Activated naive CD4-positive, alpha-beta T cell treated with anti-CD3 and anti-CD28 coated beads, Interleukin-2, amount 10 ng/mL, durations not matched to agents 7 days and 5 days (primary cell): ENCODE measurements at places on chromosomes 6 and 20.

DNA sequence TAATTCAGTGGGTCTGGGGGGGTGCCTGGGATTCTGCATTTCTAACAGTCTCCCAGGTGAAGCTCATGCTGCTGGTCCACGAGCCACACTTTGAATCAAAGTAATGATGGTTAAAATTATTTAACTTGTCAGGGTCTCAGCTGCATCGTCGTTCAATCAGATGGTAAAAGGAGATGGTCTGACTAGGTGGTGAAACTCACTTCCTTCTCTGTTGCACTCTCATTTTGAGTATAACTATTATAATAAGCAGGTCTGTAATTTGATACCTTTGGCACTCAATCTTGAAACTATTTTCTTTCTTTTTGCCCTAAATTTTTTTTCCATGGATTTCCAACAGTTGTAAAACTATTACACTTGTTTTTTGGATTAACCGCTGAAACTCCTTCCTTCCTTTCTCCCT, 292.5 kb downstream of the FARS2 start:
- no peak for DNase-seq

GRCh38 chr6:111759836-111760785, 113.1 kb downstream of the FYN start:
- DNase-seq = peak; percentile 47

DNA sequence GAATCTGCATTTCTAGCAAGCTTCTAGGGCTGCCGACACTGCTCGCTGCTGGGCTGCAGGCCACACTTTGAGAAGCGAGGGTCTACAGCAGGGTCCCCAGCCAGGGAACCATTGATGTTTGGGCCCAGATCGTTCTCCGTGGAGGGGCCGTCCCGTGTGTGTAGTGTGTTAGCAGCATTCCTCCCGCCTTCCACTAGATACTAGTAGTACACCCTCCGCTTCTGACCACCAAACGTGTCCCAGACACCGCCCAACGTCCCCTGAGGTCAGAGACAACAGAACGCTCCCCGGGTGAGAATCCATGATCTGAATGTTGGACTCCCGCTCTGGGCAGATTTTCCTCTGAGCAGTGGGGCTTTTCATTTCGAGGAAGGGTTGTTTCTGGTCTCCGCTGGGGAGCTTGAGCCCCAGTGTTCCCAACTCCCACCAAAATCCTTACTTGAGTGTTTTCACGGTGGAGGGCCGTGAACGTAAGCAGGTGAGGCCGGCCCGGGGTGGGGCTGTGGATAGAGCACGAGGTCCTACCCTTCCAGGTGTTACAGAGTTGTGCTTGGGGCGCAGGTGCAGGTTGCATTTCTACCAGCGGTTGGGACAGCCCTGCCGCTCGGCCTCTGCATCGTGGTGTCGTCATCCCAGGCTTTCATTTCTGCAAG, 124.6 kb downstream of the SYCP2 start:
- no peak for DNase-seq

GRCh38 chr20:54774426-54774825, 299.0 kb downstream of the DOK5 start:
- no peak for DNase-seq

DNA sequence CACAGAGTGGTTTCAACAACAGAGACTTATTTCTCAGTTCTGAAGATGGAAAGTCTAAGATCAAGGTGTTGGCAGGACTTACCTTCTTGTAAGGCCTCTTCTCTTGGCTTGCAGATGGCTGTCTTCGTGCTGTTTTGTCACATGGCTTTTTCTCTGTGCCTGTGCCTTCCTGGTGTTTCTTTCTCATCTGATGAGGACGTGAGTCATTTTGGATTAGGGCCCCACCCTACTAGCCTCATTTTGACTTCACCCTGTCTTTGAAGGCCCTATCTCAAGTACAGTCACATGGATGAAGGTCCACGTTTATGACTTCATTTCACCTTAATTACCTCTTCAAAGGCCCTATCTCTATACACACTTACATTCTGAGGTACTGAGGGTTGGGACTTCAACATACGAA, 41.4 kb upstream of the LAMA2 start:
- no peak for DNase-seq

GRCh38 chr6:29753309-29753644, 30.0 kb downstream of the HLA-F start:
- no peak for DNase-seq

DNA sequence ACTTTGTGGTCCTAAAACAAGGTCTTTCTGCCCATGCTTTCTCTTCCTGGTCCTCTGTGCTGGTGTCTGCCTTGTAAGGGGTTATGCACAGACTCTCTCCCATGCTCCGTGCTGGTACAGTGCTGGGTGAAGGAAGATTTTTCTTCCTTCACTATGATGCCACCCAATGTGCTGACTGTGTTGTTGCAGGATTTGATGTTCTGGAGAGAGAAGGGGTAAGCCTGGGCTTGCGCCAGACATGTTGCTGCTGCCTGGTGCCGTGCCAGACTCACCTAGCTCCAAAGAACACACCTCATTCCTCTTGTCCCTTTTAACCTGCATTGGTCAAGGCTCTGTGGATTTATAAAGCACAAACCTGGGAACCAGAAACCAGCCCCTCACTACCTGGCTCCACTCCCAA, 28.4 kb upstream of the ARMH2 start:
- DNase-seq = no peak

GRCh38 chr20:12358006-12358654, 440.4 kb downstream of the BTBD3 start:
- DNase-seq = no peak

DNA sequence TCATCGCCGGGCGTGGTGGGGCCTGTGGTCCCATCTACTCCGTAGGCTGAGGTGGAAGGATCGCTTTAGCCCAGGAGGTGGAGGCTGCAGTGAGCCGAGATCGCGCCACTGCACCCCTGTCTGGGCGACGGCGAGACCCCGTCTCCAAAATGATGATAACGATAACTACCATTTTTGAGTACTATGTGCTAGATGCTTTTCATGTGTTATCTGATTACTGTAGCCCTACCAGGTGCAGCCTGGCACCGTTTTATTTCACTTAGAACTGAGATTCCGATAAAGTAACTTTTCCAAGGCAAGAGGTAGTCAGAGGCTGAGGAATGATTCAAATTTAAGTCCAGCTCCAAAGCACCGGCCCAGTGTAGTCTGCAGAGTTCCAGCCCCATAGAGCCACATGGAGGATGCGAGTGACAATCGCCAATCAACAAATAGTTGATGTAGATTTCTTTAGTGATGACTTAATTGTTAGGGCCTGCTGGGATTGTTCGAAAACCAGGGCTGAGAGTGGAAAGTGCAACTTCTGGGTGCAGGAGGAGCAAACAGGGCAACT, 727 bp downstream of the ERMARD start:
- DNase-seq = no peak

DNA sequence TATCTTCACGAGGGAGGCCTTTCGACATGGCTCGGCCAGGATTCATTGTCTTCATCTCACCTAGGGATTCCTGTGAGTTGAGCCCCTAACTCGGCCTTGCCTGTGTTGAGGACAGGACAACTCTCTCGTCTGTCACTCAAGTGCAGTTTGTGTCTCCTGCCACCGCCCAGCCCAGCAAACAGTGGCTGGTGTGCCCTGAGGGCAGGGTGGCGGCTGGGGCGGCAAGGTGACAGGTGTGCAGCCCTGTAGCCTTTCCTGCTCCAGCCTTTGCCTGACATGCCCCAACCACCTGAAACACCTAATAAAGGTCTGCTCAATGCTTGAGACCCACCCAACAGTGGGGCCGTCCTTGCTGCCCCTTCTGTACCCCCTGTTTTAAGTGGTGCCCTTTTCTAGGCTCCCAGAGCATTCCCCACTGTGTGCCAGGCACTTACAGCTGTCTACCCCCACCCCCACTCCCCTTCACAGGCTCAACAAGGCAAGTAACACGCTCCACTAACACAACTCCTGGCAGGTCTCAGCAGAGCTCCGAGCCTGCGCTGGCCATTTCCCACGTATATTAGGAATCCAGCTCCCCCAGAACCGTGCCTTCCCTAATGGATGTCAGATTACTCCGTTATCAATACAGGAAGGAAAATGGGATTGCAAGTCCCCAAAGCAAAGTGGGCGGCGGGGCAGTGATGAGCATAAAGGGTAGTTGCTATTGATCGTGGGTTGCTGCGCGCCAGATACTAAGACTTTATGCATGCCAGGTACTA, 17.7 kb downstream of the GFRA4 start:
- DNase-seq = no peak

DNA sequence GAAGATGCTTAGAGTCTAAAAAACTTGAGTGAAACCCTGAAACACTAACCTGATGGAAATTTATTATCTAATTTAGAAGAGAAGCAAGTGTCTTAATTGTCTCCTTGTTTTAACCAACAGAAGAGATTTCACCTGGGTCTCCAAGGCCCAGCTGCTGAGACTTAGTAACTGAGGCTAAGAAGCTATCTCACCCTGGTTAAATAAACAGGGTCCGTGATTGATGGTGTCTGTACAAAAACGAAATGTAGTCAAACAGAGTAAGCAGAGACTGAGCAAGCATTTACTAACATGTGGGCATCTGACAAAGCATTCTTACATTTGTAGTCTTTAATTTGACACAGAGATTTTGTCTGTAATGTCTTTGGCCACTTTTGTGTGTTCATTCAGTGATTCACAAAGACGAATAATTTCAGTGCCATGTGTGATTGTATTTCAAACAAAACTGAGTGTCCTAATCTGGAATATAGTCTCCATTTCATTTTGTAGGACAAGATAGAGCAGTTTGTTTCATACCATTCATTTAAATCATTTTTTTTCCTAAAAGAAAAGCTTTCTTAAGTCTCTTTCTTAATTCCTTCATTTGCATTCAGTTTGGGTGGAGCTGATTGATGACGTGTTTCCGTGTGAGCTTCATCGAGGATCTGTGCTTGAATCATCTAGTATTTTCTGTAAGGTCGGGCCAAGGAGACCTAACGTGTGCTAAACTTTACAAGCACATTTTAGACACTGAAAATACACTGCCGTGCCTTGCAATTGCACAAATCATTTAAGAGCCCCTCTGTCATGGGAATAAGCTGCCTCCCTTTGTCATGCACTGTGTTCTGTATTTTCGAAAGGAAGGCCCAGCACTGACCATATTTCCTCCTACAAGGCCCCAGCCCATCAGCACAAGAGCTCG, 170.6 kb upstream of the QKI start:
- DNase-seq = no peak

GRCh38 chr20:31856516-31856915, 11.1 kb upstream of the FOXS1 start:
- no peak for DNase-seq

DNA sequence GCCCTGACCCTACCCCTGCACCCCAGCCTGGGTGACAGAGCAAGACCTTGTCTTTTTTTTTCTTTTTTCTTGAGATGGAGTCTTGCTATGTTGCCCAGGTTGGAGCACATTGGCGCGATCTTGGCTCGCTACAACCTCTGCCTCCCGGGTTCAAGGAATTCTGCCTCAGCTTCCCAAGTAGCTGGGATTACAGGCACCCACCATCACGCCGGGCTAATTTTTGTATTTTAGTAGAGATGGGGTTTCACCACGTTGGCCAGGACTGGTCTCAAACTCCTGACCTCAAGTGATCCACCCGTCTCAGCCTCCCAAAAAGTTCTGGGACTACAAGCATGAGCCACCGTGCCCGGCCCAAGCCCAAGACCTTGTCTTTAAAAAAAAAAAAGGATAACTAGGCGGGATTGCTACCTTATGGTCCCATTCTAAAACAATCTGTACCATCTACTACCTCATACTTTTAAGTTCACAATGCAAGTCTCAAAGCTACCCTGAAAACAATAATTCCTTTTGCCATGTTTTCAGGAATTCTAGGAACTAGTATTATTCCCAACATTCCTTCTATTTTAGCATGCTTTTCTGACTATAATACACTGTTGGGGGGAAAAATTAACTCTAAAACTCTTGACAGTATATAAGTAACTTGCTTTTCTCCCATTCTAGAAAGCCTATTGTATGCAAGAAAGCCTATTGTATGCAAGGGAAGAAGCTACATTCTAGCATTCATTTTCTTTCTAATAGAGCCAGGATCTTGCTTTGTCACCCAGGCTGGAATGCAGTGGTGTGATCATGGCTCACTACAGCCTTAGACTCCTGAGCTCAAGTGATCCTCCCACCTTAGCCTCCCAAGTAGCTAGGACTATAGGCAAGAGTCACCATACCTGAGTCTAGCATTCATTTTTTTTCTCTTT, 6.6 kb downstream of the TUBB start:
- no peak for DNase-seq

- no peak for DNase-seq
Measured at GRCh38 chr20:59008715-59009336, 1.8 kb upstream of the CTSZ start.

GRCh38 chr6:41053041-41053440, at the start of gene APOBEC2:
Gene APOBEC2, plus strand, starts transcription at chr6:41053202. Its CDS starts 146 bp downstream, at chr6:41053348.
- DNase-seq = no peak

DNA sequence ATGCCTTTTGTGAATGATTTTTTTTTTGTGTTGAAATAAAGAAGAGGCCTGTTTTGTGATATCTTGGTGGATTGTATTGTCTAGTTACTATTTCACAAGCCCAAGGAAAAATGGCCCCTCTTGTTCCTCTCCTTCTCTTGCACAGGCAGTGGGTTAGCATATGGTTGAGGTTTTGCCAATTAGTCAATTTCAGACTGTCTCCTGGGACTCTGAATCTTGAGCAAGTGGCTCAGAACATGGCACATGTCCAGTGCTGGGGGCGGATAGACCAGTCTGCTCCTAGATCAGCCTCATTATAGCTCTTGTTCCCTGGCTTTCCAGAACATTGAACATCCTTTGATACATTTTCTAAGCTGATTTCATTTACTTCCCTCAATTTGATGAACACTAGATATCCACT, 589.2 kb downstream of the PHF3 start:
- DNase-seq = no peak

DNA sequence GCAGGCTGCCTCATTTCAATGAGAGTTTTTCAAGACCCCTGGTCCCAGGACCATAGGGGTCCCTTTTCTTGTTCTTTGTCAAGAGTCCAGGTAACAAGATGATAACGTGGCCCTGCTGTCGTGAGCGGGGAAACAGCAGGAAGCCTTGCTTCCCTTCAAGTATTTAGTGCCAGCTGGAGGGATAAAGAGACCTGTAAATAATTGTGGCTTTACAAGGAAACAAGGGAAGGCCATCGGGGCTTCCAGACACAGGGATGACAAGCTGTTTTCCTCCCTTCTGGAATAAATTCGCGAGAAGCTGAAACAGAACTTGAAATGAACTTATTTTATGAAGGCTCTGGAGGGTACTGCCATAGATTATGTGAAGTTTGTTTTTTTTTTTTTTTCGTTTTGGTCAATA, 163.2 kb downstream of the SYNDIG1 start:
- no peak for DNase-seq

GRCh38 chr6:151065027-151065815, 174.5 kb upstream of the AKAP12 start:
- DNase-seq = no peak

GRCh38 chr6:116073765-116074440, 13.2 kb upstream of the FRK start:
- DNase-seq = no peak
